ELF-1 (cell line): ENCODE measurements at places on chromosomes 4 and X.

DNA sequence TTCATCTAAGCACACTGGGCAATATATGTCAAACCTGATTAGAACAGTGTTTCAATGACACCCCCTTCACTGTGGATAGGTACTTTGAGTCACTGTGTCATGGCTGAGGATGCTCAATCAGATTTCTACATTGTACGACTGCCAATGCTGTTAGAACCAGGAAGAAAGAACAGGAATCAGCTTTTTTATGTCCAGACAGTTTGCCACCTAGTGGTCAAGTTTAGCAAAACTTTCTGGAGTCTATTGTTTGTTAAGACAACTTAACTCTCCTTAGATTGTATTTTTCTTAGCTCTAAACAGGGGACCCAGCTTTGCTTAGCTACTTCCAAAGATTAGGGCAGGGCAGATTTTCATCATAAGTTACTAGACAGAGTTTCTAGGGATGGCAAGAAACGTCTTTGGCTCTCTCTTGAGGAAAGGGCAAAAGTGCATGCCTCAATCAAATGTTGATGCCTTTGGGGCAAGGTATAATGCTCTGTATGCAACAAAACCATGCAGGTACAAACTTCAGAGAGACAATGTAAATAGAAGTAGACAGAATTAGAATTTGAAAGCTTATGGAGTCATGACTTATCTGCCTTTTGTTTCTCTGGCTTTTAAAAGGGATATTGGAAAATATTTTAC lies 40.5 kb upstream of the BMP3 start:
- peak; percentile 27 for DNase-seq

DNA sequence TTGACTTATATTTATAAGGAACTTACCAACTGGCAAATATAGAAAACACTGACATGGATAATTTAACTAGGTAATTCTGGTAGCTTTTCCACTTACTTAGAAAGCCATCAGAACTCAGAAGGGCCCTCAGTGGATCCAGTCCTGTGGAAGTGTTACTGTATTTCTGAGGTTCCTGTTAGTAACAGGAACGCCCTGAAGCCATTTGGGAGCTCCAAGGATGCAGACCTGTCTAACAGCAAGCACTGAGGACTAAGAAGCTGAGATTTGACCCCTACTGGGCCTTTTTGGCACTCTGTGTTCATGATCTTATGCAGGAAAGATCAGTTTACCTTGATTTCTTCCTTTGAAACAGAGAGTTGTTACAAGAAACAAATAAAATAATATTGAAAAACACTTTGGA lies 46.0 kb upstream of the TLL1 start:
- DNase-seq = peak; percentile 34

GRCh38 chr4:172601195-172601594 lies 567.4 kb upstream of the GALNT7 start:
- no peak for DNase-seq

- peak; percentile 75 for DNase-seq
These were observed 74.8 kb upstream of the BCOR start for GRCh38 chrX:40172401-40173142.

DNA sequence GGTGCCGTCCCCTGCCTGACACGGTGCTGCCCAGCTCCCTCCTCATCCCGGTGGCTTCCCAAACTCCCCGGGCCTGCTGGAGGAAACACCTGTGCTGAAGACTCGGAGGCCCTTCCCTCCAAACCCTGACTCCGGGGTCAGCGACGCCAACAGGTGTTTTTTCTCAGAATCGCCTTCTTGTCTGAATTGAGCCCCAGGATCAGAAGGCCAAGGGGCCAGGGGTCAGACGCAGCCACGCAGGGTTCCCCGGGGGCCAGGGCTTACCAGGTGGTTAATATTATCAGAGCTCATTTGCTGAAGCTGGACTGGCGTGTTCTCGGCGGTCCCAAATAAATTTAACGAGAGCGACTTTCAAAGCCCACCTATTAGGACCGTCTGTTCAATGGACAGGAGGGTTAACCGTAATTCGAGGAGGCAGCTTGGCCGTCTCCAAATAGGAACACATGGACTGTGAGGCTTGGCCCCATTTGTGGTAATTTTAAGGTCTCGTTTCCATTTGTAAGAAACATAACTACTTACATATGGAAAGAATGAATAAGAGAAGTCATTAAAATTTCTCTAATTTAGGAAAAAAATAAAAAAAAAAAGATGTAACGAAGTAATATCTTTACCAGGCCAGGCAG lies 239.3 kb downstream of the CRLF2 start:
- DNase-seq = no peak

- no peak for DNase-seq
These were observed 91.1 kb downstream of the SYNPO2 start for GRCh38 chr4:118979712-118980111.

DNA sequence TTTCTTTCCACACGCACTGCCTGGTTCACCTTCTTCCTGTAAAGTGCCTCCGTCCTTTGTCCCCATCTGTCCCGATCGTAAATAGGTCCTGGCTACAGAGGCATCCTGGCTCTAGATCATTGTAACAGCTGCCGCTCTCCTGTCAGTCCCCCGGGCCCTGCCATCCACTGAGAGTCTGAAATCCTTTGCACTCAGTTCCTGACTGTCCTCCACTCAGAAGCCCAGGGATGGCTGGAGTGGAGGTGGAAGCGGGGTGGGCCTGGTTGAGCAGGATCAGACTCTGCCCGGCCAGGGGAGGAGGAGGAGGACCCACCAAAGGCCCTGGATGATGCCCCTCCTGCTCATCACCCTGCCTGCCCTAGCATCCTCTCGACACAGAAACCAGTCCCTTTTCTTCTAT lies 29.8 kb downstream of the PIGG start:
- no peak for DNase-seq

DNA sequence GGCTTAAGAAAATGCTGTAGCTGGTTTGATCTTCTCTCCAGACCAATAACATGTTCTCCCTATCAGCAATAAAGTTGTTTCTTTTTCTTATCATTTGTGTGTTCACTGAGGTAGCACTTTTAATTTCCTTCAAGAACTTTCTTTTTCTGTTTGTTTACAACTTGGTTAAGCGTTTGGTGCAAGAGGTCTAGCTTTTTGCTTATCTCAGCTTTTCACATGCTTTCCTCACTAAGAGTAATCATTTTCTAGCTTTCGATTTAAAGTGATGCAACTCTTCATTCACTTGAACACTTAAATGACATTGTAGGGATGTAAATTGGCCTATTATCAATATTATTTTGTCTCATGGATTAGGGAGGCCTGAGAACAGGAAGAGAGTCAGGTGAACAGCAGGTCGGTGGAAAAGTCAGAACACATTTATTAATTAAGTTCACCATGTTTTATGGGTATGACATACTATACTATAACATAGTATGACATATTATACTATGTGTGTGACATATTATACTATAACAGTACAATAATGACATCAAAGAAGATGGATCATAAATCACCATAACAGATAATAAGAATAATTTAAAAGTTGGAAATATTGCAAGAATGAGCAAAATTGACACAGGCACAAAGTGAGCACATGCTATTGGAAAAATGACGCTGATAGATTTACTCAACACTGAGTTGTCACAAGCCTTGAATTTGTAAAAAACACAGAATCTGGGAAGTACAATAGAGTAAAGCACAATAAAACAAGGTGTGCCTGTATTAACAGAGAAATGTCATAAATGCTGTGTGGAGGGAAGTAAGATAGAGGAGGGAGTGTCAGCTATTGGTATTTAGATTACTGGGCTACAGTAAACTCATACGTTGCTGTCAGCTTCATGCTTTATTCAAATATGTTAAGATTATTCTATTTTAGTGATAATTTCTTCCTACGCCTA lies 218.6 kb upstream of the SLC7A11 start:
- DNase-seq = no peak

GRCh38 chr4:116413222-116413621 lies 672.2 kb downstream of the TRAM1L1 start:
- no peak for DNase-seq

- DNase-seq = no peak
These were observed 69.8 kb upstream of the SMARCA5 start for GRCh38 chr4:143443728-143444127.

- no peak for DNase-seq
These were observed 126.1 kb upstream of the DCLK2 start for GRCh38 chr4:149952101-149952500.

GRCh38 chrX:132093239-132093860 lies 34.5 kb downstream of the FRMD7 start:
- DNase-seq = peak; percentile 88

DNA sequence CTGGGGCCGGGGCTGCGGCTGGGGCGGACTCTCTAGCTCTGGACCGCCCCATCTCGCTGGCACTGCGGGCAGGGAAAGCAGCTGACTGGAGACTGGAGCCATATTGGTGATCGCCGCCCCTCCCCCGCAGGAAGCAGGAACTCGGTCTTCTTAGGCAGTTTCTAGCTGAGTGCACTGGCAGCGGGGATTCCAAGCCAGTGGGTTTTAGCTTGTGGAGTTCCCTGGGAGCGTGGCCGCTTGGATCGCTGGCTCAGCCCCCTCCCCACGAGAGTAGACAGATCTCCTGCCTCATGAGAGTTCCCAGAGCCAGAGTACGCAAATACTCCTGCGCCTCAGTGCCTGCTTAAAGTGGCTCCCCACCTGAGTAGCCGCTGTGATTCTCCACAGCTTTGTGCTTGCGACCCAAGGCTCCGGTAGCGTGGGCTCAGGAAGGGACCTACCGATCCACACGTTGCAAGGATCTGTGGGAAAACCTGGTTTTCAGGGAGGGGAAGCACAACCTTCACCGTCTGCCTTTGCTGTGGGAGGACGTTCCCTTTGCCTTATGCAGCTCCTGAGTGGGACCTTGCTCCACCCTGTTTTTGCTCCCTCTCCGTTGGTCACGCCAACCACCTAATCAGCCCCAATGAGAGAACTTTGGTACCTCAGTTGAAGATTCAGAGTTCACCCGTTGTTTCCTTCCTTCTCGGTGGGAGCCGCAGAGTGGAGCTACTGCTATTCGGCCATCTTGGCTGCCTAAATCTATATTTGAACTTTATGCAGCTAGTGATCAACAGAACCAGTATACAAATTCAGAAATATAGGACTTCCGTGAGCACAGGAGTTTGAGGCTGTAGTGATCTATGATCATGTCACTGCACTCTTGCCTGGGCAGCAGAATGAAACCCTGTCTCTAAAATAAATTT lies 803.9 kb upstream of the PCDH10 start:
- DNase-seq = peak; percentile 87

- DNase-seq = no peak
These were observed 7.3 kb upstream of the IGFBP7 start for GRCh38 chr4:57117491-57117890.

DNA sequence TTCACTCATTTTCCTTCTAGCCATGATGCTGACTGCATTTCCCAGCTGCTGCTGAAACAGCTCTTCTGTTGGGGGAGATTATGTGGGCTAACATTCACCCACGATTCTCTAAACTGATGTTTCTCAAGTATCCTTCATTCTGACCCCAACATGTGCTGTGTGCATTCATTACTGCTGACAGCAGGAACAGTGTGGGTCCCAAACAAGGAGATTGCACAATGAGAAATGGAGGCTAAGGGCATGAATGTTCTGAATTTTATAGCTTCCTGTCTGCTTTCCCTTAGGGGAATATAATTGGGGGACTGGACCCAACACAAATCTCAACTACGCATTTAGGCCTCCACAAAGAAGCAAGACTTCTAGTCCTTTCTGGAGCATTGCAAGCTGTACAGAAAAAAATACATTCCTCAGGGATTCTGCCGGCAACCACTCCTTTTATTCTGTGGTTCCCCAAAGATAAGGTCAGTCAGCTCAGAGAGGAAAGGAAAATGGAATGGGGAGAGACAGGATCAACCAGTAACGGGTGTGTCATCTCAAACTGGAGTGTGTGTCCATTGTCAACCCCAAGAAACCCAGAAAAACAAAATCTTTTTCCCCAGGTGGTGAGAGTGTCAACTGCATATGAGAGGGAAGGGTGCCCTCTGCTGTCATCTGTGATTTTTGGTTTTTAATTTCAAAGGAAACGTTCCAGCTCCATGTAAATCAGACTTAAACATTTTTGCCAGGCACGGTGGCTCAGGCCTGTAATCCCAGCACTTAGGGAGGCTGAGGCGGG lies 81.5 kb upstream of the EGFL6 start:
- peak; percentile 89 for DNase-seq

GRCh38 chr4:85221606-85222005 lies 253.3 kb upstream of the ARHGAP24 start:
- DNase-seq = no peak

- no peak for DNase-seq
These were observed 655.6 kb downstream of the IL1RAPL1 start for GRCh38 chrX:29242856-29243255.

- DNase-seq = peak; percentile 8
These were observed 810.4 kb downstream of the TRIML1 start for GRCh38 chr4:188949596-188949995.

DNA sequence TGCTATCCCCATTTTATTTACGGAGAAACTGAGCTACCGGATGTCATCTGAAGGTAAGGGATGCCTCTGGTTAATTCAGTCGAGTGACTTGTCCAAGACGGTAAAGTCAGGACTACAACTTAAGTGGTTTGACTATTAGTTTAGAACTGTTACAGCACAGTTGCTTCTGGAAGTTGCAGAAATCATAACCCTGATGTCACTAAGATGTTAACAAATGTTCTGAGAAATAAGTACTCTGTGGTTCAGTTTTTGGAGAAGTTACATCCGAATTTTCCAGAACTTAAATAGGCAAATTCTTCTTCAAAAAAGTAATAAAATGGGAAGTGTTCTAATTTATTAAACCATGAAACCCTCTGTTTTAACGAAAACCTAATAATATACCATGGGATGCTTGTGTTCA lies 3.1 kb downstream of the PPA2 start:
- no peak for DNase-seq

DNA sequence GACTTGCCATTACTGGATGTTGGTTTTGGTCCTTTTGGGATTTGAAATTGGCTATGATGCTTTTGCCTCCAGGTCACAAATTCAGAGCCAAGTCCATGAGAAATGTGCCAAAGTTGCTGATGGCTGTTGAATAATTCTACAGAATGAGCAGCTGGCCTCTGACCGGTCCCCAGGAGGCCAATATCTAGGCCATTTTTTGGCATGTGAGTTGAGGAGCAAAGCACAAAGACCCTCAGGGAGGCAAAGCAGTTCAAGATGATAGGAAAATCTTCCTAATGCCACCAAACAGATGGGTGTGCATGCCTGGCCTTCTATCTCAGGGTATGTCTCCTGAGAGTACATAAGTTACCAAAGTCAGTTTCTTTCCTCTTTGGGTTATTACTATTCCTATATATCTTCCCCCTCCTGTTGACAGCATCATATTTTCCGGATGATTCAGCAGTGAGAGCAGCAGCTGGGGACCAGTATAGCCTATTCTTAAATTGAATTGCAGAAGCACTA lies 44.4 kb downstream of the SEL1L3 start:
- no peak for DNase-seq
